ENCODE measurements at places on chromosomes 11 and 22.

- no peak for DNase-seq
Observed at GRCh38 chr11:2234963-2235362, 35.4 kb downstream of the ASCL2 start.

- no peak for DNase-seq
Observed at GRCh38 chr11:133966921-133967598, 10.3 kb upstream of the IGSF9B start.

GRCh38 chr11:18669219-18669596 is 29.4 kb upstream of the TMEM86A start:
- no peak for DNase-seq

DNA sequence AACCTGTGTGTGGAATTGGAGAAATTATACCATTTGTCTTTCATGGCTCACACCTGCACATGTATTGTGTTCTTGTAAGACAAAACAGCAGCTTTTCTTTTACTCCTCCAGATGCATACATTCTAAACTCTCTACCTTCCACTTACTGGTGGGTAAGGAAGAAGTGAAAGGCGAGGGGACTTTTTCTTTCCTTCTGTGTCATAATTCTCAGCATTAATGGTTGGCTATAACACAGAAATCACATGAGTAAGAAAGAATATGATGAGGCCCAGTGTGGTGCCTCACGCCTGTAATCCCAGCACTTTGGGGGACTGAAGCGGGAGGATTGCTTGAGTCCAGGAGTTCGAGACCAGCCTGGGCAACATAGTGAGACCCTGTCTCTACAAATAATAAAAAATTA is 57.8 kb upstream of the SHANK2 start:
- no peak for DNase-seq

DNA sequence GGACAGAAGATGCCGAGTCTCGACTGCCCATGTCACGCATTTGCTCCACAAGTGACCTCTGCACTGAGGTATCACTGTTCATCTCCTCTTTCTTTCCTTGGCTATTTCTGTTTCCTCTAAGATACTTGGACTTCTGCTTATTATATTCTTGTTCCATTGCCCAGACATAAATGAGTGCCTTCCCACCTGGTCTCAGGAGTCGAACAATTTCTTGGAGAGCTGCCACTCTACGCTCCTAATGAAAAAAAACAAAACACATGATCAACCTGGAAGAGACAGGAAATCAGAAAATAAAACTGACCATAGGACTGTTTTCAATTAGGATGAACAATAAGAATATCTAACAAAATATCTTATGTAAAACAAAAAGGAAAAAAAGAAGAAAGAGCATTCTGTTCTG is 47.4 kb upstream of the CWF19L2 start:
- no peak for DNase-seq

GRCh38 chr11:67605231-67606011 is 1.3 kb upstream of the NDUFV1 start:
- no peak for DNase-seq

DNA sequence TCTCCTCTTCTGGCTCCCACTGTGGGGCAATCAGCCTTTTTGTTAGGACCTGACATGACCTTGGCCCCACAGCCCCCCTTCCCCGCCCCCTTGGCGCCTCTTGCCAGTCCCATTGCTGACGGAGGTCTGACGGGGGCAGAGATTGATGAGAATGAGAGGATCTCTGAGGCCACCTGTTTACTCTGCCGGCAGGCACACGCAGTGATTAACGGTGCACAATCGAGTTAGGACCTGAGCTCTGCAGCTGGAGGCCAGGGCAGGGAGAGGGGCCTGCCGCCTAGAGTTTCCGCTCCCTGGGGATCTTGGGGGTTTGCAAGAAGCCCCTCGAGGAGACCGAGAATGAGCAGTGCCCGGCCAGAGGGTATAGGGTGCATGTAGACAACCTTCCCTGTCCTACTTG is 6.8 kb upstream of the CHRM1 start:
- no peak for DNase-seq

GRCh38 chr11:132888226-132888625 is 644.1 kb downstream of the OPCML start:
- DNase-seq = no peak

DNA sequence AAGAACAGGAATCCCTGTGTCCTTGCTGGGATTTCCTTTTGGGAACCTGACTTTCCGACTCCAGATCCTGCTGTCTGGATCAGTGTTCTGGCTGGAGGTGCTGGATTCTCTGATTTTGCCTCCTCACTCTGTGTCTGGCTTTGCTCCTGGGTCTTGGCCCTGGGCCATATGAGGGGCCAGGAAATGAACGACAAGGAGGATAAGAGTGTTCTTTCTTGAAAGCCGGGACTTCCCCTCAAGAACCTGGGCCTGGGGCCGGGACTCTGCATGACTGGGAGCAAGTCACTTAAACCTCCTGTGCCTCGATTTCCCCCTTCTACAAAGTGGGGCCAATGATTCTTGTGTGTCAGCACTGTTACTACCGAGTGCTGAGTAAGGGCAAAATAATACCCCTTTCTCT is 2.9 kb upstream of the MYO7A start:
- DNase-seq = no peak

- DNase-seq = no peak
Observed at GRCh38 chr22:49014227-49015201, 813.2 kb downstream of the BRD1 start.

GRCh38 chr11:24705474-24705873 is 208.6 kb downstream of the LUZP2 start:
- no peak for DNase-seq

DNA sequence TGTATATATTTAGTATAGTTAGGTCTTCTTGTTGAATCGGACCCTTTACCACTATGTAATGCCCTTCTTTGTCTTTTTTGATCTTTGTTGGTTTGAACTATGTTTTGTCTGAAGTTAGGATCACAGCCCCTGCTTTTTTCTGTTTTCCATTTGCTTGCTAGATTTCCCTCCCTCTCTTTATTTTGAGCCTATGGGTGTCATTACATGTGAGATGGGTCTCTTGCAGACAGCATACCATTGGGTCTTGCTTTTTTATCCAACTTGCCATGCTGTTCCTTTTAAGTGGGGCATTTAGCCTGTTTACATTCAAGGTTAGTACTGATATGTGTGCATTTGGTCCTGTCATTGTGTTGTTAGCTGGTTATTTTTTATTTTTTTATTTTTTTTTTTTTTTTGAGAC is 224.6 kb downstream of the INSC start:
- DNase-seq = no peak

- peak; percentile 40 for DNase-seq
Observed at GRCh38 chr11:9757809-9758636, 94.1 kb downstream of the SWAP70 start.

DNA sequence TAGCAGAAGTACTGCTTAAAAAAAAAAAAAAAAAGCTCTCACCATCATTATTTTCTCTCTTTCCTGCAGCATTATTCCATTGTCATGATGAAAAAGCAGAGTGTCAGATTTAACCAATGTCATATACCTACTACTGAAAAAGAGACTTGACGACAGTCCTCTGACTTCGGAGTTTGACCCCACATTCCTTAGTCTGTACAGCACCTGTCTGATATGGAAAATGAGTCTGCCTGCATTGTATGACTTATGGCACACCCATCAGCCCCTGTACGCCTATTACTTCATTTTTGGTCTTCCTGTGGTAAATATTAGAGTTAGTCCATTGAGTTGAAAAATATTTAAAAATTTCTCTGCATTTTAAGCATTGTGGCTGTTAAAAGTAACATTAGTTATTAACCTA is 54.5 kb upstream of the NOX4 start:
- no peak for DNase-seq

DNA sequence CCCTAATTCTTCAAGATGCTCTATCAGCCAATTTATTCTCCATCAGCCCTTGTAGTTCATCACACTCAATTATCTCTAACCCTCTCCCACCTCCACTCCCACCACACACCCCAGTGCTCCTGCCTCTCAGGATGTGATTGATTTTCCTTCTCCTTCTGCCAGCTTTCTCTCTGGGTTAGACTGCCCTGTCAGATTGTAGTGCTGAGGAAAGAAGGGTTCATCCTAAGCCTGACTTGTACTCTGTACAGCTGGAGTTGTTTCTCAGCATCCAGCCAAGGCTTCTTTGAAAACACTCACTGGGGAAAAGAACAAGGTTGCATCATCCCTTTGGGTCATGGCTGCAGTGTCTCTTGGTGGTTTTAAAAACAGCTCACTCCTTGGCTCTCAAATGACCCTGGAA is 61.2 kb downstream of the CECR2 start:
- no peak for DNase-seq

DNA sequence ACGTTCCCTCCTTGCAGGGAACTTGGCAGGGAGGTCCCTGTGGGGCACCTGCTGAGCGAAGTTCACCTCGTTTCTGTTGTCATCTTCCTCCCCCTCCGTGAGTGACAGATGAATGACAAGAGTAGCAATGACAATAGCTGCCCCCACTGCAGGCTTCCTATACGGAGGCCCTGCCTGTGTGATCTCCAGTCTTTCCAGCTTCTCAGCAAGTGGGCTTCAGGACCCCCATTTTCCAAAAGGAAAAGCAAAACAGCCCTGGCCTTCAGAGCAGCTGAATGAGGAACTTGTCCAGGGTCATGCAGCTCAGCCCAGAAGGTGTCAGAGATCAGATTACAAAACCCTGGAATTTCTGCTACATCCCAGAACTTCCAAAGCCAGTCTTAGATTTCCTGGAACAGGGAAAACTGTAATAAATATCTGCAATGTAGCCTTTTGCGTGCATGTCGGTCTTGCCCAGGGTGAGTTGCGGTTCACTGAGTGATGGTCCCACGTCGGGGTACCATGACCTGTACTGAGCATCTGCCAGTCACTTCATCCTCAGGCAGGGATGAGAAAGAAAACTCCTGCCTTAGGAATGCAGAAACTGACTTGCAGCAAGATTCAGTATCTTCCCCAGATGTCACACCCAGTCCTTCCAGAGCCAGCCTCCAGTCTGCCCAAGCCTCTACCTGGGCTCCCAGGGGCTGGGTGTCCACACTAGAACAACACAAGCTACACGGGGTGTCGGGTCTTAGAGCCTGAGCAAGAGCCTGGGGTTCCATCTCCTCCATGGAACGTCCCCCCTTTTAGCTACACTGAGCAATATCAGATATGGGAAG is 1457.0 kb downstream of the BRD1 start:
- no peak for DNase-seq

- DNase-seq = no peak
Observed at GRCh38 chr22:39925909-39926679, 25.2 kb downstream of the GRAP2 start.

DNA sequence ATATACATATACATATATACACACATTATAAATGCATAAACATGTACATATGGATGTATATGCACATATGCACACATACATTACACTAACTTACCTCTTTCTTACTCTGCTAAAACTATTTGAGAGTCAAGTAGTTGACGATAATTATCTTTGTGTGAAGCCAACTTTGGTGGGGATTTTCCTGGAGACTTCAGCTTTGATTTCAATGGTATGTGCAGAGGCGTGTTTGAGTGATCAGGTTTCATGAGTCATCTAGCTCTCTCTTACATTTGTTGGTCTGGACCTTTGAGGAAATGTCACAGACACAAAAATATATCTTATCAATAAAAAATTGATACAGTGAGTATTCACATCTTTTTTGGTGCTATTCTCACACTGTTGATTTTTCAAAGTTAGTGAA is 769.1 kb upstream of the LUZP2 start:
- no peak for DNase-seq

- no peak for DNase-seq
Observed at GRCh38 chr22:39592081-39593065, 21.8 kb downstream of the CACNA1I start.

DNA sequence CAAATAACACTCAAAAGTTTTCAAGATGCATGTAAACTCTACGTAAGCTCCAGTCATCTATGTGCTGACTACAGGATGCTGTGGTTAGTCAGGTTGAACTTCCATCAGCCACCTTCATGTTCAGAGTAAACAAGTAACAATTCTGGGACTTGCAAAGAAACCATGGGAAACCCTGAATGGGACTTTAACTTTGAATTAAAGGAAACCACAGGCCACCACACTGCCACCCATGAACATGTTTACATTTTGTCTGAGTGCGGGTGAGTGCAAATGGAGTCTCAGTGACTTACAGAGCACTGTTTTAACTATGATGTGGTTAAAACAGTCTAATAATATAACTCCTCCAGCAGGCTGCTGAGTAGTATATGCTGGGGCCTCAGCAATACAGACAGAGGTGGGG is 12.9 kb upstream of the SYTL2 start:
- no peak for DNase-seq

GRCh38 chr11:47348859-47349258 is 3.6 kb downstream of the MYBPC3 start:
- peak; percentile 40 for DNase-seq

- no peak for DNase-seq
Observed at GRCh38 chr11:30281476-30282288, 41.2 kb upstream of the ARL14EP start.

DNA sequence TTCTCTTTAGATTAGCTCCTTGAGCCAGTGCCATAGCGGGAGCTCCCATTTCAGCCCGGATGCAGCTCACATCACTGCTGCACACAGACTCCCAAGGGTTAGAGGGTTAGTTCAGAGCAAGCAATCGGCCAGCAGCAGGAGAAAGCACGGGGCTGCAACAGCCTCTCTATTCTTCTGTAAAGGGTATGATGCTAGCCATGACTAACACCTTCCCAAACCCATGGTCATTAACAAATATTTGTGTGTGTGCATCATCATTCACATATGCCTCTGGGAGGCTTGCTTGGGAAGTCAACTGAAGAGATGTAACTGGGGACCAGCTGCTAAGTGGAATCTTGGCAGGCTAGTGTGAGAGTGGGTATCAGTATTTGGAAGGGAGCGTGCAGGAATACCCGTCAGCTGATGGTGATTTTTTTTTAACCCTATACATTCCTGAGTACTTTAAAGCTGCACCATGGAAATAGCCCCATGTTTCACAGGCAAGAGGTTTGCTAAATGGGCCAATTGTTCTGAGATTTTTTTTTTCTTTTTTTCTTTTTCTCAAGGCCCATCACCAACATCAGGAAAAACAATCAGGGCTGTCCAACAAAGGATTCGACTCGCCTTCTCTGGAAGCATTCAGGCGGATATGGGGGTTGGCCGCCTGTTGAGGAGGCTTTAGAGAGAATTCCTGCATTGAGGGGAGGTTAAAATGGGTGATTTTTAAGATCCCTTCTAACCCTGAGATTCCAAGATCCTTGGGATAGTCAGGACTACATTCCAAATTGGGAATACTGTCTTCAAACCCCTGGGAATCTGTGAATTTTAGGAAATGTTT is 33.2 kb upstream of the CCDC89 start:
- DNase-seq = no peak

GRCh38 chr22:21448627-21449416 is 18.4 kb upstream of the TMEM191C start:
- DNase-seq = no peak

GRCh38 chr11:103591554-103591953 is 444.9 kb upstream of the DDI1 start:
- no peak for DNase-seq

DNA sequence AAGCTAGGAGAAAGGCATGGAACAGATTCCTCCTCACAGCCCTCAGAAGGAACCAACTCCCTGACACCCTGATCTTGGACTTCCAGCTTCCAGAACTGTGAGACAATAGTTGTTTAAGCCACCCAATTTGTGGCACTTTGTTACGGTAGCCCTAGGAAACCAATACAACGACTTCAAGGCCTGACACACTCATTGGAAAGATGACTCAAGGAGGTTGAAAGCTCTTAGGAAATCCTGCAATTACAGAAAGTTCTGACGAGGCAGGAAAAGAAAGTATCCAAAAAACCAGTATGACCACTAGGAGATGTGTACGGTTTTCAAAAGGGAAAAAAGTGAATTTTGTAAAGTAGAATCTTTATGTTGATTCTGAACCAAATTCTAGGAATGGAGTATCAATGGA is 161.4 kb downstream of the SWAP70 start:
- DNase-seq = no peak

GRCh38 chr11:94002226-94002625 is 18.9 kb upstream of the HEPHL1 start:
- no peak for DNase-seq
